Cardiac muscle cell (in vitro differentiated cells and primary cell): ENCODE measurements at places on chromosomes 2 and 18.

GRCh38 chr18:61738488-61738887, 154.3 kb downstream of the RNF152 start:
- peaks cover 5% of the 10 kb centered on the region for H3K4me1 ChIP-seq
- no peak overlapping the region for H3K27ac ChIP-seq
- DNase-seq: no peak
- no peak overlapping the region for H3K4me3 ChIP-seq
- no peaks in the 10 kb centered on the region for H3K36me3 ChIP-seq

DNA sequence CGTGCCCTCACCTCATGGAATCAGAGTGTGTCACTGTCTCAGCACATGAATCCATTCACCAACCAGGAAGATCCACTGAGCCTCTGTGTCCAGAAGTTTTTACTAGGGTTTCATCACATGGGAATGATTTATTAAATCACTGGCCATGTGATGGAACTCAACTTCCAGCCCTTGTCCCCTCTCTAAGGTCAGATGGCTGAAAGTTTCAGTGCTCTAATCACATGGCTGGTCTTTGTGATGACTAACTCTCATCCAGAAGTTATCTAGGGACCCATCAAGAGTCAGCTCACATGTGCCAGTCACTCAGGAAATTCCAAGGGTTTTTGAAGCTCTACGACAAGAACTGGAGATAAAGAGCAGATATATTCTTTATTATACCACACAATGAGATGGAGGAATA, 140.5 kb upstream of the GYPC start:
- H3K27ac ChIP-seq: no peak overlapping the region
- H3K36me3 ChIP-seq: no peaks in the 10 kb centered on the region
- DNase-seq: no peak
- no peaks in the 10 kb centered on the region for H3K4me1 ChIP-seq
- H3K27me3 ChIP-seq: no peaks in the 10 kb centered on the region

DNA sequence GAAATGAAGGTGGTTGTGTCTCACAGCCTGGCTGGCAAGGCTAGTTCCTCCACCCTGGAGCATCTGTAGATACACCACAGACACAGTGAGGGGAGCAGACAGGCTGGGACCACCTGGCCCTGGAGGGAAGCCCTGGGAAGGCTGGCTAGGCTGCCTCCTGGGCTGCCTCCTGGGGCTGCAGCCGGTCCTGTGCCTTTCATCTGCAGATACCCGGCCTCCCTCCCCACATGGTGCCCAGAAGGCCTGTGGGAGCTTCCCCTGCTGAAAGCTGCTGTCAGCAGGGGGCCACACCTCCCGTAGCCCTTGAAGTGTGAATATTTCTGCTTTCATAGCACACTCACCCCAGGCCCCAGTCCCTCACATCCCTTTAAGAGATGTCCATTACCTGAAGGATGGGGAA, 37.6 kb downstream of the SDC1 start:
- DNase-seq: no peak
- no peaks in the 10 kb centered on the region for H3K27me3 ChIP-seq
- no peaks in the 10 kb centered on the region for H3K36me3 ChIP-seq
- no peak overlapping the region for H3K4me3 ChIP-seq
- H3K27ac ChIP-seq: no peak overlapping the region
- peaks cover 38% of the 10 kb centered on the region for H3K4me1 ChIP-seq

GRCh38 chr2:6754419-6754818, 111.3 kb downstream of the CMPK2 start:
- H3K4me3 ChIP-seq: no peak overlapping the region
- H3K27ac ChIP-seq: no peak overlapping the region

DNA sequence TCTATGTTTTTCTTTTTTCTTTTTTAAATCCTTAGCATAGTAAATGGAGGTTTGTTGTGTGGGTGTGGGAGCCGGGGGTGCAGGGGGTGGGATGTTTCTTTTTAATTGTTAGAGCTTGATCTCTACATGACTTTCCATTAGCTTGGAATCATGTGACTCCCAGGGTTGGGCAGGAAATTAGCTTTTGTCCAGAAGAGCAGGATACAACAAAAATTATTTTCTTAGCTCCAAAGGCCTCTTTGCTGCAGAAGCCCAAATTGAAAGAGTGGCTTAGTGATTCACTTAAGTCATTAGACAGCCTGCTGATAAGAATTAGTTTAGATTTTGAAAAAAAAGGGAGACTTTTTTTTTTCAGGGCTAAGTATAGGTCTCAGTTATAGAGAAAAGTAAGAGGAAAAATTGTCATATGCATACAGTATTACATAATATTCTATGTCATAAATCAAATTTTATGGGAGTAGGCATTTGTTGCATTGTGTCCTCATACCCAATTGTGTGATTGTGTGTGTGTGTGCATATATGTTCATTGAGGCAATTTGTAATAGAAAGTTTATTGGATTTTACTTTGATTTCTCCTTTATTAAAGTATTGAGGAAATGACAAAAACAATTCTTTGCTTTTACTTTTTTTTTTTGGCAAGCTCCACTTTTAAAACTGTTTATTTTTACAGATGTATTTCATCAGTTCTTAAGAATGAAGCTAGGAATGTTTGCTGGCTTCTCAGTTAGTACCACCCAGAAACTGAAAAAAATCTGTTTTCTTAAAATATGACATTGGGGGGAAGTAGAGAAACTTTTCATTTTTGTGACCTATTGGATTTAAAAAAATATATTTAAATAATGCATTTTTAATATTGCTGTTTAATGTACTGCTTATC, 47.4 kb downstream of the TSPYL6 start:
- no peak overlapping the region for H3K4me3 ChIP-seq
- H3K4me1 ChIP-seq: peaks cover 9% of the 10 kb centered on the region
- no peaks in the 10 kb centered on the region for H3K36me3 ChIP-seq
- H3K27ac ChIP-seq: no peak overlapping the region
- DNase-seq: peak; percentile 55

GRCh38 chr2:128809880-128810279, 491.2 kb upstream of the HS6ST1 start:
- no peak overlapping the region for H3K27ac ChIP-seq
- H3K36me3 ChIP-seq: no peaks in the 10 kb centered on the region
- DNase-seq: no peak
- no peaks in the 10 kb centered on the region for H3K27me3 ChIP-seq

DNA sequence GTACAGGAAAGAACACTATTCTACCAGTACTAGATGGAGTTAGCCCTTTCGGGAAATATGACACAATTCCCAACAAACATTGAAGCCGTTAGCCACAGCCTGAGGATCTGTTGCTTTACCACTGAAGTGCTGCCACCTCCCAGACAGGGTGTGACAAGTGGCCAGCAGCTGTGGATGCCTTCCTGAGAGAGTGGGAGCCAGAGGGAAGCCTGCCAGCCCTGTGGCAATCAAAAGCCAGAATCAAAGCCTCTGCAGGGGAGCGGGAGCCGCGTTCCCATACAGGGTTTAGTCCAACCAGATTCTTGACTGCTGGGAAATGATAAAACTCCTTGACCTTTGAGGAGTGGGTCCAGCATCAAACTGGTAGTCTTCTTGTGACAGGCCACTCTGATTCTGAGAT, 38.0 kb downstream of the SLC4A1AP start:
- H3K27ac ChIP-seq: peak overlapping the region; percentile 59
- H3K4me3 ChIP-seq: no peak overlapping the region
- H3K36me3 ChIP-seq: no peaks in the 10 kb centered on the region

- DNase-seq: peak; percentile 86
- H3K36me3 ChIP-seq: no peaks in the 10 kb centered on the region
These were observed at the start of the genes PECR and TMEM169 for GRCh38 chr2:216081487-216082116. TSS of gene PECR (minus strand) at chr2:216081809. CDS start at chr2:216081741, 68 bp downstream. TSS of gene TMEM169 (plus strand) at chr2:216081919. CDS start at chr2:216095964, 14,045 bp downstream.

DNA sequence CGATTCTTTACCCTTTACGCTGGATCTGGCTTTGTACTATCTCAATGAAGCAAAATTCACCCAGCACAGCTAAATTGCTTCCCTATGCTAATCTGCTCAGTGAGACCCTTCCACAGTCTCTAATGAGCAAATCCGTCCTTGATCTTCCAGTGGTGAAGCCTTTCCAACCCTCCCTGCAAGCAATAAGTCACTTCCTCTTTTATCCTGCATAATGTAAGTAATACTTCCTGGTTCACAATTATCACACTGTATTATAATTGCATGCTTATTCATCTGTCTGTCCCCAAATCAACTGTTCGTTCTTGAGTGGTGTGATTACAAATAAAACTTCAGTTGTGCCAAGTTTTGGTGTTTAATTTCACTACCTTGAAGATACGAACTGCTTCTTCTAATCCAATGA, 404.0 kb downstream of the ADCYAP1 start:
- no peak overlapping the region for H3K27ac ChIP-seq
- H3K36me3 ChIP-seq: no peaks in the 10 kb centered on the region
- H3K4me1 ChIP-seq: no peaks in the 10 kb centered on the region
- DNase-seq: no peak
- H3K27me3 ChIP-seq: no peaks in the 10 kb centered on the region

- H3K4me1 ChIP-seq: no peaks in the 10 kb centered on the region
- H3K36me3 ChIP-seq: no peaks in the 10 kb centered on the region
- H3K4me3 ChIP-seq: no peak overlapping the region
- no peaks in the 10 kb centered on the region for H3K27me3 ChIP-seq
These were observed 129.5 kb downstream of the RND3 start for GRCh38 chr2:150357770-150358467.

- H3K27me3 ChIP-seq: no peaks in the 10 kb centered on the region
- H3K4me1 ChIP-seq: peaks cover 59% of the 10 kb centered on the region
- no peak for DNase-seq
These were observed 148.3 kb downstream of the PLEKHA3 start for GRCh38 chr2:178628605-178629004.

- H3K27ac ChIP-seq: peak overlapping the region; percentile 83
- DNase-seq: no peak
- no peaks in the 10 kb centered on the region for H3K36me3 ChIP-seq
- no peak overlapping the region for H3K4me3 ChIP-seq
These were observed 480.6 kb downstream of the SPAG16 start for GRCh38 chr2:213764849-213765248.

DNA sequence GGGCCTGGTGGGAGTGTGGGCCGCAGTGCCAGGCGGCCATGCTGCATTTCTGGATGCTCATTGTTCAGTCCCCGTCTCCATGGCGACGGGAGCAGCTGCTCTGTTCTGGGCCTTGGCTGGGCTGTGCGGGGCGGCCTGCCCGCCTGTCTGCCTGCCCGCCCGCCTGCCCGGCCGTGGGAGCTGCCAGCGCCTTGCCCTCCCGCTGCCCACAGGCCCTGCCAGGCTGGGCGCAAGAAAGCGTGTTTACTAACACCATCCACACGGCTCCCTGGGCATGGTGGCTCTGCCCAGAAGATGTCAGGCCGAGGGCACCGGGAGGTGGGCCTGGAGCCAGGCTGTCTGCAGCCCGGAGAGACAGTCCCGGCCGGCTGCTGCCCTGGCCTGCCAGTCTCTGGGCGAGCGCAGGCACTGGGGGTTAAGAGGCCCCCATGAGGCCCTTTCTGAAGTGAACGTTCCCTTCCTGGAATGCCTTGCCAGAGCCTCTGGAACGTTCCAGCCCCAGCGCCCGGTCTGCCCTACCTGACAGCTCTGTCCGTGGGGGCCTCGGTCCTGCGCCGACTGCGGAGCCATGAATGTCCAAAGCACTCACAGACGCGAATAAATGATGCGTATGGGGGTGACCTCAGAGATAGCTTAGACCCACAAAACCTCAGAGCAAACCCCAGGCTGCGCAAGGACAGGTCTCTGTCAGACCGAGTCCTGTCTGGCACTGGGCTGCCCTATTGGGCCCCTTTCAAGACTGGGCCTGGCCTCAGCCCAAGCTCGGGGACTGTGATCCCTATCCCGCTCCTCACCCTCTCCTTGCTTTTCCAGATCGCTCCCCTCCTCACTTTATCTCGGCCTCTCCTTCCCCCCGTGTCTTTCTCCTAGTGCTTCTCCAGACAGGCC, 44.3 kb downstream of the MYCN start:
- no peak for DNase-seq
- no peak overlapping the region for H3K4me3 ChIP-seq
- H3K36me3 ChIP-seq: no peaks in the 10 kb centered on the region
- H3K27ac ChIP-seq: no peak overlapping the region

- no peak overlapping the region for H3K4me3 ChIP-seq
- no peak overlapping the region for H3K27ac ChIP-seq
- no peaks in the 10 kb centered on the region for H3K27me3 ChIP-seq
These were observed 22.9 kb downstream of the TGIF1 start for GRCh38 chr18:3472681-3473544.

- no peak overlapping the region for H3K4me3 ChIP-seq
- H3K27me3 ChIP-seq: no peaks in the 10 kb centered on the region
- peak; percentile 54 for DNase-seq
- peaks cover 10% of the 10 kb centered on the region for H3K4me1 ChIP-seq
- no peak overlapping the region for H3K27ac ChIP-seq
These were observed 126.2 kb upstream of the LGALSL start for GRCh38 chr2:64327510-64328414.

DNA sequence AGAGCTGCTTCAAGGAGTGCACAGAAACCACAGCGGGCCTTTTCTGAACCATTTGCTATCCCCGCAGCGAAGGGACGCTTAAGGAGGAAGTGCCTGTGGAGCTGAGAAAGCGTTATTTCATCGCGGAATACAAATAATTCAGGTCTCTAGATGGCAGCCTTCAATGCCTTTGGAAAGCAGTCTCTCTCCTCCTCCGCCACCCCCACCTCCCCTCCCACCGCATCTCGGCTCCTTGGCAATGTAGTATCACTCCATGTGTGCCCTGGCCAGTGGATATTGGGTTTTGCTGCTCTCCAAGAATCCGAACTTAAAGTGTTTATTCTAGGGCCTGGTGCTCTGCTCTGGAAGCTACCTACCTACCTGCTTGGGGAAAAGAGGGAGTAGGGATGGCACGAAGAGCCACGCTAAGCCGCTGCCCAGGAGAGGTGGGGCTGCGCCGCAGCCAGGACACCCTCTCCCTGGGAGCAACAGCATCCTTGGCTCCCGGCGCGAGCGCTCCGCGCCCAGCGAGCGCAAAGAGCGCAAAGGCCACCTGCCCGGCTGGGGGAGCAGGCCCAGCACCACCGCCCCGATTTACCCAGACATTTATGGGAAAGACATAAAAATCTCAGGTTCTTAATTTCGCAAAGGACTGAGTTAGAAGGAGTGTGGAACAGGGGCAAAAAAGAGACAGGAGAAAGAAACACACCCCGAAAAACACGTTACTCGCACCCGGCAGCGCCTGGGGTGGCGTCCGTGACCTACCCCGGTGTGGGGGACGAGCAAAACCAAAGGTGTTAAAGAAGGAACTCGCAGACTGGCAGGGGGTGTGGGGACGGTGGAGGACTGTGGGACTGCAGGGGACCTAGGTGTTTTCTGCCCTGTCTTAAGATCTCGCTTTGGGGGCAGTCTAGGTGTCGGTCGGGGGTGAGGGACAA, 1.0 kb downstream of the SPHKAP start:
- H3K27me3 ChIP-seq: peaks cover 18% of the 10 kb centered on the region
- DNase-seq: no peak
- H3K4me3 ChIP-seq: peak overlapping the region; percentile 96
- H3K27ac ChIP-seq: no peak overlapping the region

- H3K4me1 ChIP-seq: peaks cover 4% of the 10 kb centered on the region
- no peaks in the 10 kb centered on the region for H3K36me3 ChIP-seq
- no peak overlapping the region for H3K4me3 ChIP-seq
- H3K27ac ChIP-seq: no peak overlapping the region
These were observed 64.7 kb downstream of the CCDC148 start for GRCh38 chr2:158391876-158392275.
